Fibroblast of lung (primary cell): ENCODE measurements at places on chromosomes 13 and 19. TPM values are rescaled to one million over a fixed set of nuclear protein-coding genes. Genes with fewer than 3 reads are reported as not detected.
A peak's percentile ranks its signal among the peaks of the same experiment; 100 is the strongest.

DNA sequence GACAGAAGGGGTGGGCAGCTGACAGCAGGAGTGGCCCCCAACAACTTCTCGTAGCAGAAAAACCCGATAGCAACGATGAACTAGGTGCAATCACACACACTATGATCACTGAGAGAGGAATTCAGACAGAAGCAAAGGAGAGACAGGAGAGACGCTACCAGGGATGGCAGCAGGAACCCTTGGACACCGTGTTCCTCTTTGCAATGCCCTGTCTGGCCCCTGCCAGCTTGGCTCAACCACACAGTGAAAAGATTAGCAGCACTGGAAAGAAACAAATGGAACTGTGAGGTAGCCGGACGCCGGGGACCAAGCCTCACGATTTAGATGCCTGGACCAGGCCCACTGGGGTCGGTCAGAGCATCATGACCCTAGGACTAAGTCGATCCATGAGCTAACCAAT lies 23.6 kb downstream of the DCAF15 start:
- DNase-seq, result no peak
- peaks cover 2% of the 10 kb centered on the region for H3K4me1 ChIP-seq
- H3K27me3 ChIP-seq, result no peaks in the 10 kb centered on the region
- no peak overlapping the region for H3K4me3 ChIP-seq
- peaks cover 3% of the 10 kb centered on the region for H3K36me3 ChIP-seq
- H3K27ac ChIP-seq, result no peak overlapping the region

DNA sequence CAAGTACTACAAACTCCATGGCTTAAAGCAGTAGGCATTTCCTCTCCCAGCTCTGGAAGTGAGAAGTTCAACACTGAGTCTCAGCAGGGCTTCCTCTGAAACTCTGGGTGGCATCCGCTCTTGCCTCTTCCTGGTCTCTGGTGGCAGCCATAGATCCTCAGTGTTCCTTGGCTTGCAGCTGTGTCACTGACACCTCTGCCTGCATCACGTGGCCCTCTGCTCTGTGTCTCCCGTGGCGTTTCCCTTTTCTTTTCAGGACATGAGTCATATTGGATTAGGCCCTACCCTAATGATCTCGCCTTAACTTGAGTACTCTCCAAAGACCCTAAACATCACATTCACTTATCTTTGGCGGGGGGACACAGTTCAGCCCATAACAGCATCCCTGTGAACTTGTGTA lies 466.7 kb downstream of the MYO16 start:
- H3K36me3 ChIP-seq, result no peaks in the 10 kb centered on the region
- no peaks in the 10 kb centered on the region for H3K27me3 ChIP-seq
- no peaks in the 10 kb centered on the region for H3K4me1 ChIP-seq
- no peak overlapping the region for H3K4me3 ChIP-seq
- no peak overlapping the region for H3K27ac ChIP-seq

- peak; percentile 80 for DNase-seq
- no peaks in the 10 kb centered on the region for H3K36me3 ChIP-seq
- H3K27ac ChIP-seq, result no peak overlapping the region
- H3K4me1 ChIP-seq, result no peaks in the 10 kb centered on the region
- no peak overlapping the region for H3K4me3 ChIP-seq
- no peaks in the 10 kb centered on the region for H3K27me3 ChIP-seq
Observed at GRCh38 chr19:4768934-4769777, 22.4 kb upstream of the FEM1A start.

- no peak overlapping the region for H3K27ac ChIP-seq
- no peaks in the 10 kb centered on the region for H3K27me3 ChIP-seq
- no peak overlapping the region for H3K4me3 ChIP-seq
- H3K36me3 ChIP-seq, result peaks cover 15% of the 10 kb centered on the region
Observed at GRCh38 chr19:35006342-35006998, 6.3 kb downstream of the GRAMD1A start.

GRCh38 chr19:36265856-36266374 lies 51.0 kb downstream of the ZNF146 start:
- H3K4me1 ChIP-seq, result no peaks in the 10 kb centered on the region
- H3K36me3 ChIP-seq, result no peaks in the 10 kb centered on the region
- peak overlapping the region; percentile 43 for H3K4me3 ChIP-seq
- H3K27me3 ChIP-seq, result no peaks in the 10 kb centered on the region
- no peak for DNase-seq

DNA sequence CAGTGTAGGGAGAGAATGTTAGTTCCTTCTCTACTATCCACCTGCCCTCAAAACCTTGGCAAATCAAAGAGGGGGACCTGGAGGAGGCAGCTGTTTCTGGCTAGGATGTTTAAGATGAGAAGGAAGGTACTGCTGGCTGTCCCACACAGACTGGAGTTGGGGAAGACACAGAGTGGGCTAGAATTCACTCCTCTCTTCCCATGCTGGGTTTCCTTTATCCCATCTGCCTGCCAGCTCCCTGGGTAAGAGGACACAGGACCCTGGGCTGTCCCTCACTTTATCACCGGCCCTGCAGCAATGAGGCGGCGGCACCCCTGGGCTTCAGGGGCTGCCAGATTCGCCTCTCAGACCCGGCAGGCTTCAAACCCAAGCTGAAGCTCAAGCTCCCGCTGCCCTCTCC lies 69.5 kb downstream of the KLF2 start:
- peaks cover 13% of the 10 kb centered on the region for H3K36me3 ChIP-seq
- H3K4me3 ChIP-seq, result no peak overlapping the region
- peaks cover 3% of the 10 kb centered on the region for H3K4me1 ChIP-seq
- no peak overlapping the region for H3K27ac ChIP-seq
- DNase-seq, result no peak
- no peaks in the 10 kb centered on the region for H3K27me3 ChIP-seq

DNA sequence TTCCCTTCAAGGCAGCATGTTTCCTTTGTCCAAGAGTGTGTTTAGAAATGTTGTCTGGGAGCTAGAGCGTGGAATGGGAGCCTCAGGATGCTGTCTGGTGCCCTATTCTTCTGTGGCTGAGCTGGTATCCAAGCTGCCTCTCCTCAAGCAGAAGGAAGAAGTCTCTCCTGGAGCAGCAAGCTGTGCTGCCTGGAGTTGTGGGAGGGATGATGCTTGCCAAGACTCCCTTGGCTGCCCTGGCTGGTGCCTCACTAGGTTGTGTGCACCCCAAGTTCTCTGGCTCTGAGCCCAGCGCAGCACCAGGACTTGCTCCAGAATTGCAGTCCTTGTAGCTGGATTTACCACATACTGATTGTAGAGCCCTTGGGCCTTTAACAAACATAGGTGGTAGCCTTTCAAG lies 4.7 kb upstream of the CYP4F3 start:
- no peaks in the 10 kb centered on the region for H3K36me3 ChIP-seq
- DNase-seq, result no peak
- H3K27ac ChIP-seq, result no peak overlapping the region
- no peak overlapping the region for H3K4me3 ChIP-seq
- H3K4me1 ChIP-seq, result no peaks in the 10 kb centered on the region
- H3K27me3 ChIP-seq, result no peaks in the 10 kb centered on the region

- no peaks in the 10 kb centered on the region for H3K27me3 ChIP-seq
- H3K4me3 ChIP-seq, result no peak overlapping the region
- H3K27ac ChIP-seq, result no peak overlapping the region
- no peak for DNase-seq
- H3K4me1 ChIP-seq, result peaks cover 5% of the 10 kb centered on the region
Observed at GRCh38 chr19:18699403-18700054, 16.0 kb downstream of the CRTC1 start.

DNA sequence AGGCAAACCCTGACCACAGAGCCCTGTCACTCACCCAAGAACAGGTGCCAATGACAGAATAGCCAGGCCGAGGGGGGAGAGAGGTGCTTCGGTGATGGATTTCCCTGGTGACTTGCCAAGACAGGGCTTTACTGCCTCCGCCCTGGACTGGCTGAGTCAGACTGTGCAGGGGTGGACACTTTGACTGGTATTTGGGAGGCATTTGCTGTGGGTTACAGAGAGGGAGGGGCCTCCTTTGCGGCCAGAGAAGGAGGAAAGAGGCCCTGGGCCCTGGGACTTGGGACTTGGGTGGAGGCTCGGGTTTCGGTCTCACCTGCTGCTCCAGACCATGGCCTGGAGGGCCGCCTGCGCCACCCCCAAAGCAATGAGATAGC lies 4.6 kb upstream of the EPS8L1 start:
- H3K27ac ChIP-seq, result no peak overlapping the region
- no peaks in the 10 kb centered on the region for H3K36me3 ChIP-seq
- DNase-seq, result peak; percentile 64
- no peak overlapping the region for H3K4me3 ChIP-seq

DNA sequence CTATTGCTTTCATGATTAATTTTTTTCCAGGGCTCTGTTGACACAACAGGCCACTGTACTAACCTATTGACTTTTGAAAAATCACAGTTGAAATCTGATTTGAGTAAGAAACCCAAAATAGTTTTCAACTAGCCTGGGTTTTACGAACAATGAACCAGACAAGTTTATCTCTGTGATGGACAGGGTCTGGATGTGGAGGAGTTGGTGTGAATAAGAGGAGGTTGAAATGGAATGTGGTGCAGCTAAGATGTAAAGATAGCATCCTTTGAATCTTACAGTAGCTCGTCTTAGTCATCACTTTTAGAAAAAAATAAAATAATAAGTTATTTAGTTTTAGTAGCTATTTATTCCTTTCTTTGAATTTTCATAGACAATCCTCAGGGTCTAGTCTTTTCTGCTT lies 8.3 kb upstream of the OXGR1 start:
- H3K4me3 ChIP-seq, result no peak overlapping the region
- H3K4me1 ChIP-seq, result peaks cover 11% of the 10 kb centered on the region
- H3K36me3 ChIP-seq, result no peaks in the 10 kb centered on the region
- H3K27me3 ChIP-seq, result no peaks in the 10 kb centered on the region

DNA sequence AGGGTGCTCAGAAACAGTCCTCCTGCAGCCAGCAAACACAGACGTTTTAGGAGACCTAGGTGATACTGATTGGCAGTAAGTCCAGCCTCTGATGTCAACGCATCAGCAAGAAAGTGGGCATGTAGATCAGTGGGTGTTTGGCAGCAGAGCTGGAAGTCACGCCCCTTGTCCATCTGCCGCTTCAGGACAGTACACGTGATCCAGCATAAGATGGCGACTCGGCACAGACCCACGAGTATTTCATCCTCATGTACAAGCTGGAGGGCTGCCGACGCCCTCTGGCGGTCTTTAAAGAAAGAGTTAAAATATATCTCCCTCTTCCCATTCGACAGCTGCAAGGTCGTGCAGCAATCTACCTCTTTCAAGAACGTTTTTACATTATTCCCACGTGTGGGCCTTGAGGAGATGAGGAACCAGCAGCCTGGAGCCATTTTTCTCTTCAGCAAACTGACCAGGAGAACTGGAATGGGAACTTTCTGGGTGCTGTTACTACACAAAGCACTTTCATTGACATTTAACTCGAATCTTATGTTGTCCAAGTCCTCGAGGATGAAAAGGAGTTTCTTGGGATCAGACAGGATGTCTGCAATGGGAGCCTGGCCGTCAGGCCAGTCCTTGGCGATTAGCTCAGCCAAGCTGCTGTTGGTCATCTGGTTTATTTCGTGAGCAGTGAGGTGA lies 22.3 kb downstream of the NLRP11 start:
- H3K4me3 ChIP-seq, result no peak overlapping the region
- H3K36me3 ChIP-seq, result no peaks in the 10 kb centered on the region
- peak; percentile 6 for DNase-seq
- H3K27me3 ChIP-seq, result no peaks in the 10 kb centered on the region
- H3K4me1 ChIP-seq, result no peaks in the 10 kb centered on the region

DNA sequence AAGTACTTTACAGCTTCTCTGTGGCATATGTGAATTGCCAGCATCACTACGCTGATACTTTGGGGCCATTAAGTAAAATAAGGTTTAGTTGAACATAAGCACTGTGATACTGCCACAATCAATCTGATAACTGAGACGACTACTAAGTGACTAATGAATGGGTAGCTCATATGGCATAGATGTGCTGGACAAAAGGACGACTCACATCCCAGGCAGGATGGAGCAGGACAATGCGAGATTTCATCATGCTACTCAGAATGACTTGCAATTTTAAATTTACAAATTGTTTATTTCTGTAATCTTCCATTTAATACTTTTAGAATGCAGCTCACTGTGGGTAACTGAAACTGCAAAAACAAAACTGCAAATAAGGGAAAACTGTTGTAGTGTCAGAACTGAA lies 13.6 kb downstream of the CCDC122 start:
- no peaks in the 10 kb centered on the region for H3K36me3 ChIP-seq
- H3K27ac ChIP-seq, result peak overlapping the region; percentile 75
- DNase-seq, result peak; percentile 50
- H3K27me3 ChIP-seq, result no peaks in the 10 kb centered on the region
- H3K4me3 ChIP-seq, result no peak overlapping the region

GRCh38 chr13:79455331-79455730 lies 25.6 kb upstream of the NDFIP2 start:
- no peak overlapping the region for H3K27ac ChIP-seq
- H3K4me3 ChIP-seq, result no peak overlapping the region
- no peaks in the 10 kb centered on the region for H3K36me3 ChIP-seq
- DNase-seq, result no peak
- peaks cover 8% of the 10 kb centered on the region for H3K4me1 ChIP-seq
- no peaks in the 10 kb centered on the region for H3K27me3 ChIP-seq

DNA sequence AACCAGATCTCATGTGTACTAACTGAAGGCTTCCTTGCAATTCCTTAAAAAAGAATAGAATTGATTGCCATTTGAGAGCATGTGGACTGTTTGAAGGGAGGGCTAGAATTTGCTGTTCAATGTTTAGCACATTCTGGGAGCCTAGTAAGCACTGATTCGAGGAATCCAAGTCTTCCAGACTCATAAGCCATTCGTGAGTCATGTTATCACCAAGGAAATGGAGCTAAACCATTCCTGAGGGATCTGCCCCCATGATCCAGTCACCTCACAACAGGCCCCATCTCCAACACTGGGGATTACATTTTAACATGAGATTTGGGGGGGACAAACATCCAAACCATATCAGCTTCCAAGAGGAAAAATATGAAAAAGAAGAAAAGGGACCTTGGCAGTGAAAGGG lies 276.4 kb downstream of the KCNRG start:
- peaks cover 3% of the 10 kb centered on the region for H3K27me3 ChIP-seq
- H3K27ac ChIP-seq, result no peak overlapping the region
- DNase-seq, result peak; percentile 33
- H3K4me3 ChIP-seq, result no peak overlapping the region

SCN1B gene
- total RNA-seq, result 14.1 and 14.5 TPM in 2 replicates

NLRP4 gene
- not detected in 2 replicates for total RNA-seq
